ENCODE measurements at places on chromosomes 13 and 19.

- DNase-seq, result peak; percentile 50
Observed at GRCh38 chr19:12790628-12791344, 500 bp upstream of the JUNB start.

- no peak for DNase-seq
Observed at GRCh38 chr19:41564515-41565378, 11.2 kb upstream of the CEACAM21 start.

- no peak for DNase-seq
Observed at GRCh38 chr13:86731987-86732386, 932.8 kb upstream of the SLITRK6 start.

GRCh38 chr19:39916236-39916635 is 18.2 kb downstream of the FCGBP start:
- no peak for DNase-seq

DNA sequence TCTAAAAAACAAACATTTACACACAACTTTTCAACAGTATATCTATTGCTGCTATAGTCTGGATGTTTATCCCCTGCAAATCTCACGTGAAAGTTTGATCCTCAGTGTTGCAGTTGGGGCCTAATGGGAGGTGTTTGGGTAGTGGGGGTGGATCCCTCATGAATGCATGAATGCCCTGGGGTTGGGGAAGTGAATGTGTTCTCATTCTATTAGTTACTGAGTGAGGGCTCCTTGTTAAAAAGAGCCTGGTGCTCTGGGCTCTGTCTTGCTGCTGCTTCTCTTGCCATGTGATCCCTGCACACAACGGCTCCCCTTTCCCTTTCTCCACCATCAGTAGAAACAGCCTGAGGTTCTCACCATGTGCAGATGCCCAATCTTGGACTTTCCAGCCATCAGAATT is 242.7 kb upstream of the HTR2A start:
- DNase-seq, result no peak

DNA sequence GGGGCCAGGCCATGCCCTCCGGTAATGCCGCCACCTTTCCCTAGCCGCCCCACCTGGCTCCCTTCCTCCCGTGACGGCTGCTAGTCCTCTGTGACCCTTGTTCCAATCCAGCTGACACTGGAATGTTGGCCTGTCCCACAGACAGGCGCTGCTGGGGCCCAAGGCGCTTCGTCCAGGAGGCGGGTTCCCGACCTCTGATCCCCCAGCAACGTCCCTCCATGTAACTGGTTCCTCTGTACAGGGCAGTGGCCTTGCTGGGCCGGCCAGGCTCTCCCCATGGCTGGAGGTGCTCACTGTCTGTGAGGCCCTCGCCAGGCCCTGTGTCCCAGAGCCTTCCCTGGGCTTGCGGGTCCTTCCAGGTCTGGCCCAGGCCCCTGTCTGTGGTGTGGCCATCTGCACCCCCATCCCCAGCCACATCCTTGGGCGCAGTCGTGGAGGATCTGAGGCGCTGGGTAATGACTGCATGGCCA is 6.8 kb upstream of the GRIN3B start:
- DNase-seq, result no peak

DNA sequence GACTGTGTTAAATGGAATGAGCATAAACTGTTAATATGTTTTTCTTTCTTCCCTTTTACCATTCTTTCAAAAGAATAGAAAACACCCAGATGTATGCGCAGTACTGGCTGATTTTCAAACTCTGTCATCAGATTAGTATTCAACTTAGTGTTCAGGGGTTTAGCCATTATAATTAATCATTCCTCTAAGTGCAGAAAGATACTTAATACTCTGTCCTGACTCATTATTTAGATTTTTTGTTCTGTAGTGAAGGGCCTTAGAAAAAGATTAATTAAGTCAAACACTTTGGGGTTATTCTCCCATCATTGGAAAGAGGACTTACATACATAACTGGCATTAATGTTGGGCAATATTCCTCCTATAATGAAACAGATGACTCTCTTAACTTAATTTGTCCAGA is 1316.7 kb upstream of the SLC10A2 start:
- no peak for DNase-seq

- no peak for DNase-seq
Observed at GRCh38 chr13:110676595-110677587, 29.0 kb downstream of the CARS2 start.

Measured in OCI-M1 (cell line).